ENCODE measurements at places on chromosomes 4 and X. TPM values are rescaled to one million over a fixed set of nuclear protein-coding genes. Genes with fewer than 3 reads are reported as not detected.
A peak's percentile ranks its signal among the peaks of the same experiment; 100 is the strongest.

DNA sequence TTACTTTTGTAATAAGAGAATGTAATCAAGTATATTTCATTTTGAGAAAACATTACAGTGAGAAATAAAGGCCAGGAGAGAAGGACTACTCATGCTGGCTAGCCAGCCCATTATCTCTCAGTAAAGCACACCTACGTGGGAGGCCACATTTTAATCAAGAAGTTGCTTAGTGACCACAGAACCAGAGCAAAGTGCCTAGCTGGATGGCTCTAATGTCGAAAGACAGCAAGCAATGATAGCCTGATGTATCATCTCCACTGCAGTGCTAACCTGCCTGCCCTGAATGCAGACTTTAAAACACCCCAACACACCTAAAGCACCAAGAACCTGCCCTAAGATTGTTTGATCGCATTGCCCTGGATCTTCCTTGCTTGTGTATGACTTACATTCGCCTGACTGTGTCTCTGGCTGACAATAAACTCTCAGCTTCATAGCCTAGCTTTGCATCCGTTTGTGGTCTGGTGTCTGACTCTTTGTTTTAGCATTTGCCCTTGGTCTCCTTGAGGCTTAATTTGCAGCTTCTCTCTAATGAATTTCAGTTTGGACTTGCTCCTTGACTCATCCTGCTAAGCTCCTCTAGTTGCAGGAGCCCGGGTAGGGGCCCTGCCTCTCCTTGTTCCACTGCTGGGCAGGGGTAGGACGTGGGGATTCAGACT is 31.4 kb upstream of the SOWAHD start:
- DNase-seq = no peak

DNA sequence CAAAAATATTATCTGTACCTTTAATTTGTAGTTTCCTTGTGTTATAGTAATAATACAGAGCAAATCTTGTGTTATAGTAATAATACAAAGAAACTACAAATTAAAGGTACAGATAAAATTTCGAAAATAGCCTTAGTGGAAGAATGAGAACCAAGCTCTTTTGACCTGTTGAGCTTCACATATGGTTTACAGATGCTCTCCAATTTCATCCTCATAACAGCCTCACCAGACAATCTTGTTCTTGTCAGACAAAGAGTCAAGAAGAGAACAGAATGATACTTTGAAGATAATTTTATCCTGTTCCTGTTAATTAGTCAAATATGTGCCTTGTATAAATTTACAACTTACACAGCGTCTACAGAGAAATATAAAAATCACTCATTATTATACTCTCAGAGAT is 12.8 kb downstream of the ATXN3L start:
- DNase-seq = no peak

DNA sequence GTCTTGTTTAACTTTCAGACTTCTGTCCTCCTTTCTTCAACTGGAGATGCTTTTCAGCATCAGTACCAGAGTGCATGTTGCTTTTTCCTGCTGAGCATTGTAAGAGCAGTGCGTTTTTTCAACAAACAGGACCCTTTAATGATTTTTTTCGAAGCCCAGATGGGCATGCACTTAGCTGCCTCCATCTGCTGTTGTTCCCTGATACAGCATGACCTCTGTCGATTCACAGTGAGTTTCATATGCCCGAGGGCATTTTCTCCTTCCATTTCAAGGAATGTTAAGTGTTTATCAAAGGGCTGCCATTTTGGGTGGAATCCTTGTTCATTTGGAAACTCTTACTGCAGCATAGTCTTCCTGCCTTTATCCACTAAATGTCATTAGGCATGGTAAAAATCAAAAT is 428.6 kb downstream of the DTHD1 start:
- DNase-seq = no peak

GRCh38 chrX:82591421-82591820 is 916.7 kb upstream of the POU3F4 start:
- DNase-seq = no peak

The CCDC120 gene
- 7.9 TPM for total RNA-seq

GRCh38 chr4:186726426-186727168 is 2.9 kb upstream of the FAT1 start:
- no peak for DNase-seq

GRCh38 chrX:28889591-28890090 is 302.4 kb downstream of the IL1RAPL1 start:
- DNase-seq = no peak

GRCh38 chr4:31959972-31960371 is 1239.8 kb downstream of the PCDH7 start:
- DNase-seq = no peak

The GAGE12J gene
- total RNA-seq = not detected

DNA sequence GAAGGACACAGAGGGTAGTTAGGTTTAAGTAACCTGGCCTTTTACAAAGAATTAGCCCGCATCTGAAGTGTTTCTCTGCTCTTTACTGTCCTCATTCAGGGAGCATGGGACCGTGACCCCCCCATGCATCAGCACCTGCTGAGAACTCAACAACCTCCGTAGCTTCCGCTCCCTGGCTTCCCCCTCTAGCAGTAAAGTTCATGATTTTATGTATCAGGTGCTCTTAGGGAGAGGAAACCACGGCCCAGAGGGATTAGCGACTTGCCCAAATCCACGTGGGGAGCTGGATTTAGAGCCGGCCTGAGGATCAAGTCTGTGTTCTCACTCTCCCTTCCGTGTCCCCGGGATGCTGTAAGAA is 284.6 kb upstream of the GATB start:
- DNase-seq = no peak

- DNase-seq = no peak
Observed at GRCh38 chrX:119755981-119756533, 2.3 kb upstream of the SOWAHD start.

GRCh38 chr4:38169524-38169923 is 209.3 kb downstream of the PTTG2 start:
- no peak for DNase-seq

DNA sequence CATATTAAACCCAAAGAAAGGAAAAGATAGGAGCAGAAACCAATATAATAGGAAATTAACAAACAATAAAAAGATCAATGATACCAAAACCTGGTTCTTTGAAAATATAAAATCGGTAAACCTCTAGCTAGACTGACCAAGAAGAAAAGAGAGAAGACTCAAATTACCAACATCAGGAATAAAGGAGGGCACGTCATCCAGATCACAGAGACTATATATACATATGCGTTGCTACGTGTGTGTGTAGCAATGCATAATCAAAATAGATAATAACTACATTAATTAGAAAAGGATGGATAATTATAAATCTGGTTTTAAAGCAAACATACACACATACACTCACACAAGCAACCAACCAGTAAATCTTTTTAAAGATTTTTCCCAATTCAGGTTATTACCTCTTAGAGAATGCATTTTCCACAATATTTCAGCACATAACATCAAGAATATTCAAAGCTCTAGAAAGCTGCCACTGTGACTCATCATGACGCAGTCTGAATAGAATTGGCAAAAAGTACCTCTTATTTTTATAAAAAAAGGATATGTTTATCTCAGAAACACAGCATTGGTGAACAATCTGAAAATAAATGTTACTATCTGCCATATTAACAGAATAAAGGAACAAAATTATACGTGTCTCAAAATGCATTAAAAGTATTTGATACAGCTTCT is 41.4 kb upstream of the USP9X start:
- DNase-seq = no peak

DNA sequence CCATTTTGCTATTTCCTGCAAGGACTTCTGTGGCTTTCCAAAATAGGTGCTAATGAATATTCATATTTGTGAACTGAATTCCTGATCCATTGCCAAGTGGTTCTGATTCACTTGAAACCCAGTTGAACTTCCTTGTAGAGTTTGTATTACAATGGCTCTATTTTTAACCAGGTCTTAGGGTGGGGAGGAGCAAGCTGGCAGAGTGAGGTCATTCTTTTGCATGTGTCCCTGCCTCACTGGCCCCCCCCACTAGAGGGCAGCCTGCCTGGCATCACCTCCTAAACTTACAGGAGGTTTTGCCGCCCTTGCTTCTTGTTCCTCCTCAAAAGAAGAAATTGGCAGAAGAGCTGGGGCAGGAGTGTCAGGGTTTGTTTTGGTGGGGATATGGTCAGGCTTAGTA is 10.5 kb downstream of the PTTG2 start:
- DNase-seq = peak; percentile 47

DNA sequence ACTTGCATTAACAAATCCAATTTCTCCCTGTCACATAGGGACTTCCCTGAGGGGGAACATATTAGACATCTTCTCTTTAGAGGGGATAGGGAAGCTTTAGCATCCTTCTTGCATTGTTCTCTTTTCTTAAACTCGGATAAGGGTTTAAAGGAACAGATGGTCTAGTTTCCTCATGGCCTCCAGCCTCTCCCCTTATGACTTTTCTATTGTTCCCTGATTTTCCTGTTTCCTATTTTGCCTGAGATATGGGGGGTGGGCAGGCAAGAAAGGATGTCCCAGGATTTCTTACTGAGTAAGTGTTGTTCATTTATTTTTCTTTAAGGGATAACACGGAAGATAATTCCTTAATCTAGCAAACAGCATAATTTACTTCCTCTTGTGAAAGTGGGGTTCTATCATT is 107.7 kb upstream of the MAGEE2 start:
- no peak for DNase-seq

DNA sequence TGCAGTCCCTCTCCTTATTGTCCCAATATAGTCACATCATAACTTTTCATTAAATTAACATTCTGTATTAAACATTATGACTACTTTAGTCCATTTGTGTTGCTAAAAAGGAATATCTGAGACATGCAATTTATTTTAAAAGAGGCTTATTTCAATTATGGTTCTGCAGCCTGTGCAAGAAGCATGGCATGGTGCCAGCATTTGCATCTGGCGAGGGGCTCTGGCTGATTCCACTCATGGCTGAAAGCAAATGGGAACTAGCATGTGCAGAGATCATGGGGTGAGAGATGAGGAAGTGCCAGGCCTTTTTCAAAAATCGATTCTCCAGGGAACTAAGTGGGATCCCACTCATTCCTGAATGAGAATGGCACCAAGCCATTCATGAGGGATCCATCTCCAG is 476.3 kb upstream of the RPS6KA3 start:
- no peak for DNase-seq

DNA sequence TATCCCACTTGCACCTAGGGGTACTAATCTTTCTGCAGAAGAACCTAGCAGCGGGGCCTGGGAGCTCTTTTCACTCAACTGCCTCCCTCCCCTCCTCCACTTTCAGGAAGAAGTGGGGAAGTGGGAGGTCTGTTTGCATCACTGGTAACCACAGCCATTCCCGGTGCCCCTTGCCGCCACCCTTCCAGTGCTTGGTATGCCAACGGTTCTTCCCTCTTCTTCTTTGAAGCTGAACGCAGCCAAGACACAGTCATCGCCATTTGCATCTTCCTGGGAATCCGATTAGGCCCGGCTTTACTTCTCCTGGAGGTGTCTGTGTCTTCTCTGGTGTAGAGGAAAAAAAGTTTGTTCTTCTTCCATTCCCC is 47.2 kb upstream of the RBPJ start:
- DNase-seq = no peak

The CHIC1 gene
- 14.0 TPM for total RNA-seq

The CENPE gene
- 2.4 TPM for total RNA-seq

GRCh38 chrX:87299563-87300160 is 217.9 kb upstream of the KLHL4 start:
- DNase-seq = no peak

GRCh38 chrX:154785716-154786115 is 19.6 kb downstream of the MPP1 start:
- DNase-seq = no peak

GRCh38 chr4:137124278-137124932 is 407.9 kb downstream of the PCDH18 start:
- DNase-seq = no peak

Data from activated B cell treated with CpG ODN at 0.5 μM for 24 hours (primary cell).